ENCODE measurements at places on chromosomes 5 and 9.

- DNase-seq = no peak
These were observed 36.2 kb upstream of the UBAC1 start for GRCh38 chr9:135997090-135998015.

DNA sequence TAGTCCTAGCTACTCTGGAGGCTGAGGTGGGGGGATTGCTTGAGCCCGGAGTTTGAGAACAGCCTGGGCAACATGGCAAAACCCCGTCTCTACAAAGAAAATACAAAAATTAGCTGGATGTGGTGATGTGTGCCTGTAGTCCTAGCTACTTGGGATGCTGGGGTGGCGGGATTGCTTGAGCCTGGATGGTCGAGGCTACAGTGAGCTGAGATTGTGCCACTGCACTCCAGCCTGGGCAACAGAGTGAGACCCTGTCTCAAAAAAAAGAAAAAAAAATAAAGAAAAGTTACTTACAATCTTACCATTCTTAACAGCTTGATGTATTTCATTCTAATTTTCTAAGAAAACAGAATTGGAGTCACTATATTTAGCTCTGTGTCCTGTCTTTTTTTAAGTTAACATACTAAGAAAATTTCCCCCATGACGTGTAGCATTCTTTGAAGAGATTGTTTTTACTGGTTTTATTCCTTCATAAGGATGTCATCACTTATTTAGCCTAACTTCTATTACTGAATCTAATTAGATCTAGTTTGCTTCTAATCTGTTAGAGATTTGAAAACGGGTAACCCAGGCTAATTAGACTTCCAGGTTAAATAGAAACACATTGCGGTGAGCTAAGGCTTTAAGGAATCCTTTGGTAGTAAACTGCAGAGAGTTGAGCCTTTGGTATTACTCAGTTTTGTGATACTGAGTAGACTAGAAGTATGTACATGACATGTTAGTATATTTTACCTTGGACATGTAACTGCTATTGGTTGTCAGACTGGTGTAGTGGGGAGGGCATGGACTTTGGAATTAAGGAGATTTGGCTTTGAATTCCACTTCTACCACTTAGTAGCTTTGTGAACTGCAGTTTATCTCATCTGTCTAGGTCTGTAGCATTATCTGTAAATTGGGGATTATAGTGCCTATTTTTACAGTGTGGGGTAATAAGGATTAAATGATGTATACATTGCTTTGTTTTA, 24.0 kb downstream of the HSPA4 start:
- no peak for DNase-seq

DNA sequence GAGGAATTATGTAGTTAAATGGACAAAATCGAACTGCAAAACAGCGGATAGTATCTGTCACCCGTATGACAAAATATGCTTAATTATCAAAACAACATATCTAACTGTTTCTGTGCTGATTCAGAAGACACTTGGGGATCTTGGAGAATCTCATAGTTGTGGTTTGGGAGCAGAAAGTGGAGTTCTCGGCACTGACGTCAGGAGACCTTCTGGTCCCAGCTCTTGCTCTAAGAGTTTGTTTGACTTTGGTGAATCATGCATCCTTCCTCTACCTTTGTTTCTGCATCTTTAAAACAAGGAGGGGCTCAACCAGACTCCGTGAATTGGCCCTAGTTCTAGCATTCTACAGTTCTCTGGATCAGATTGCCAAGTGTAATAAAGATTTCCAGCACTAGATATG, 37.0 kb upstream of the TAF1L start:
- DNase-seq = no peak

GRCh38 chr5:75491621-75492020, 19.8 kb downstream of the CERT1 start:
- no peak for DNase-seq

- no peak for DNase-seq
These were observed 103.0 kb downstream of the HSD17B3 start for GRCh38 chr9:96199006-96199405.

GRCh38 chr5:2841208-2841607, 89.7 kb upstream of the IRX2 start:
- no peak for DNase-seq

DNA sequence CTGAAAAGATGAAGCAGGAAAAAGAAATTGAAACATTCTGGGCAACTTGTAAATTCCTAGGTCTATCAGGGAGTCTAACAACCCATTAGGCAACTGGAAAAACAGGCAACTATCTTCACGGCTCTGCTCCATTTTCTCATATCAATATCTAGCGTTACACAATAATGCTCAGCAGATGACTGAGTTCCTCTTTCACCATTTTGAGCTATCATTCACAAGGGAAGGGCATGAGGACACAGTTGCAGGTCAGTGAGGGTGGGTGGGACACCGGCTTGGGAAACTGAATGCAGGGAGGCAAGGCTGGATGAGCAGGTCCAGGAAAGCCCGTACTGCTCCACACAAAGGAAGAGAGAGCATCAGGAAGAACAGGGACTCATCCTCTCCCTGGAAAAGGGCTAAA, 67.0 kb downstream of the FRMD3 start:
- no peak for DNase-seq

DNA sequence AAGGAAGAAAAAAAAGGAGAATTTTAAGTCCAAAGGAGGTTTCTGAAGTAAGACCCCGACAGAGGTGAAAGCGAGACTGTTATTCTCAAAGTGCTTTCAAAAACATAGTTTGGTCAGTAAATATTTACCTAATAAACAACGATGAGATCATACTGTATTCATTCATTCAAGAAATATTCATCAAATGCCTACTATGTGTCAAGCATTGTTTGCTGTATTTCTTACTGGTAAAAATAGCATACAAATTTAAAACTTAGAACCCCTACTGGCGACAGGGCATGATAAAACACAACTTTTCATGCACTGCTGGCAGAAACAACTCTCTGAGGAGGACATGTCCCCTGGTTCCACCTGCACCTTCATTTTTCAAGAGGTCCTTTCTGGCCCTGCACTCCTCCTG, 190.7 kb downstream of the CDK5RAP2 start:
- DNase-seq = no peak

GRCh38 chr5:169027501-169028061, 273.4 kb downstream of the SLIT3 start:
- DNase-seq = no peak

GRCh38 chr5:136058039-136058971, 29.5 kb downstream of the TGFBI start:
- DNase-seq = peak; percentile 89

DNA sequence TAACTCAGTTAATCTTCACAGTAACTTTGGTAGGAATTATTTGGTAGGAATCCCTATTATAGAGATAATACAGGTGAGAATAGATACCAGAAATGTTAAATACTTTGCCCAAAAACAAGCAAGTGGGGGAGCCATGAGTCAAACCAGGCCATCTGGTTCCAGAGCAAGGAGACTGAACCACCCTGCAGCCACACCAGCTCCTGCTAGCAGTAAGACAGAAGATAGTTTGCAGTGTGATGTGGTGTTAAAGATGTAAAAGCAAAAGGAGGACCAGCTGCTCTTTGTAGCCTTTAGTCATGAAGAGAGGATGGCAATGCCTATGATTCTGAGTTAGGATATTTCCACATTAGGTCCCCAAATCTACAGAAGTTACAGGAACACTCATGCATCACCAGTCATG, 101.4 kb downstream of the PRKACG start:
- no peak for DNase-seq

GRCh38 chr5:53291528-53291927, 182.0 kb upstream of the MOCS2 start:
- no peak for DNase-seq

GRCh38 chr9:130193531-130194377, 21.6 kb downstream of the NCS1 start:
- DNase-seq = no peak

DNA sequence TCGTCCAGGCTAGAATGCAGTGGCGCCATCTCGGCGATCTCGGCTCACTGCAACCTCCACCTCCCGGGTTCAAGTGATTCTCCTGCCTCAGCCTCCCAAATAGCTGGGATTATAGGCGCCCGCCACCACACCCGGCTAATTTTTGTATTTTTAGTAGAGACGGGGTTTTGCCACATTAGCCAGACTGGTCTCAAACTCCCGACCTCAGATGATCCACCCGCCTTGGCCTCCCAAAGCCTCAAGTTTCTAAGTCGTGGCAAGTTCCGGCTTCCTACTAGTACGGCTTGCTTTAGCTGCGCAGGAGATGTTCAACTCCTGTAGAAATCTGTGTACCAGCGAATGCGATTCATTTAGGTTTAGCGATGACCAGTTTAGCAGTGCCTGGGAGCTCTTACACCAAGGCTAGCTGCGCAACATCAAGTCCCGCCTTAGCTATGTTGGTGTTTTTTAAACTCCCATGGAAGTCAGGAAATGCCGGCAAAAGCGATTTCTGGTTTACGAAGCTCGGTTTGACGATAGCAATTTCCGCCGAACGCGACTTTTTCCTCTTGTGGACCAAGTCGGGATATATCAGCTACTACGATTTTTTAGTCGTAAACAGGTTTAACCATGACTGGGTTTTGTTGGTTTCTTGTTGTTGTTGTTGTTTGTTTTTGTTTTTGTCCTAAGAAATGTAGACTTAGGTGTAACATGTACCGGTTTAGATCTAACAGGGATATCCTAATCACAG, 46.4 kb downstream of the ANXA2R start:
- no peak for DNase-seq

DNA sequence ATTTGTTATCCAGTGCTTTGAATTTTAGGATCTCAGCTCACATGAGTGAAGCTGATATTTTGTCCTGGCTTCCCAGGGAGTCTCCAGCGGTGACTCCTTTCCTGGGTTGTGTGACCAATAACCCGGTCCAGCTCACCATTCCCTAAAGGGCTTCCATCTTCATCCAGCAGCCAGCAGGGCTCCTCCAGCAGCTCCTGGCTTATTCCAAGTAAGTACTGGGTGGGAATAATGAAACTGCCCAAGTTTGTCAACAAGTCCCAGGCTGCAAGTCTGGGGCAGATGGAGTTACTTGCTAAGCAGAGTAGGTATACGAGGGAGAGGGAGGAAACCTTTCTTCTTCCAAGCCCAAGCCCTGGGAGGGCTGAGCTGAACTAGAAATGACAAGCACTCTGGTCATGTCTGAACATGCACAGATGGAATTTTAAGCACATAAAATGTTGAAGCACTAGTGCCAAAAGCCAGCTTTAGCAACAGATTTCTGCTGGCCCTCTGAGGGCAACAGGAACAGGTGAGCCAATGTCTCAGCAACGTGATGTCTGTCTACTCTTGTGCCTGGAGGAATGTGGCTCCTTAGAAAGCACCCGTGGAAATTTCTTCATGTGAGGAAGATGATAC, 153.7 kb upstream of the DAPK1 start:
- no peak for DNase-seq

DNA sequence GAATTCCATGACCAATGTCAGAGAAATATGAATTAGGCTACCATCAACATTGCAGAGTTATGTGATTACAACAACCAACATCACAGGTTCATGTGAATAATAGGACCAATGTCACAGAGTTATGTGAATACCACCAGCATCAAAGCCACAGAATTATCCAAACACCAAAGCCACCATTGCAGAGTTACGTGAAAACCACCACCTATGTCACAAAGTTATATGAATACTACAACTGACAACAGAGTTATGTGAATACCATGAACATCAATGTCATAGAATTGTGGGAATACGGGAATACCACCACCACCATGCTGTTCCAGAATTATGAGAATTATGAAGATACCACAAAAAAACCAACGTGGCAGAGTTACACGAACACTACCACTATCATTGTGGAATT, 64.8 kb downstream of the SHC3 start:
- no peak for DNase-seq

DNA sequence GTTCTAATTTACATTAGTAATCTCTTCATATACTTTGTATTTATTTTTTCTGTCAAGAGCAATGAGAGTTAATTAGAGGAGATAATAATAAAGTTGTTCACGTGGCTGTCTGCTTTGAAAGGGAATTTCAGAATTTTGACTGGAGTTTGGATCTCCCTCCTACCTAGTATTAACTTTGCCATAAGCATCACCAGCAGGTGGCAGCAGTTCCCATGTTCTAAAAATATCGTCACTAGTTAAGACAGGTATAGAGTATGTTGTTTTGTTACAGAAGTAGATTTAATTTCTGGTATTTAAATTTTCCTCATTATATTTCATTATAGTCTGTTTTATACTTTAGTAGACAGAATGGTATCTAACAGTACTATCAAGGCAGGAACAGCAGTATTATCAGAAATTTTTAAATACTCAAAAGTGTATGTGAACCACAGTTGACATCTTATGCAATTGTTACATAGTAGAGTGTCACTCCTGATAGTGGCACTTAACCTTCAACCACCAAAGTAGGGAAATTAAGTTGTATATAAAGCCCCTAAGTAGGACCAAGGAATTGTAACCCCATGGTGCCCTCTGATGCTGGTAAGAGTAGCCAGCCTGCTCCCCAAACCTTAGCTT, 20.4 kb downstream of the GNPDA1 start:
- DNase-seq = no peak

DNA sequence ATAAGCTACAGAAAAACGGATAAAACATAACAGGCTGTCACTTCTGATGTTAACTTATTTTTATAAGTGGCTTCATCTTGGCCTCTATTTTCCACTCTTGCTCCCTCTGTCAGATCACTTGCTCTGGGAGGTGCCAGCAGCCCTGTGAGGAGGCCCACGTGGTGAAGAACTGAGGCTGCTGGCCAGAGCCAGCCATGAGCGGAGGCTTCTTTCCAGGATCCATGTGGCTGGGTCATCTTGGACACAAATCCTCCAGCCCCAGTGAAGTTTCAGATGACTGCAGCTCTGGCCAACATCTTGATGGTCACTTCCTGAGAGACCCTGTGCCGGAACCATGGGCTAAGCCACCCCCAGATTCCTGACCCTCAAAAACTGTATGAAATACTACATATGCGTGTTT, 7.5 kb upstream of the CMBL start:
- no peak for DNase-seq

GRCh38 chr5:87410931-87411330, 1.8 kb downstream of the CCNH start:
- DNase-seq = no peak

DNA sequence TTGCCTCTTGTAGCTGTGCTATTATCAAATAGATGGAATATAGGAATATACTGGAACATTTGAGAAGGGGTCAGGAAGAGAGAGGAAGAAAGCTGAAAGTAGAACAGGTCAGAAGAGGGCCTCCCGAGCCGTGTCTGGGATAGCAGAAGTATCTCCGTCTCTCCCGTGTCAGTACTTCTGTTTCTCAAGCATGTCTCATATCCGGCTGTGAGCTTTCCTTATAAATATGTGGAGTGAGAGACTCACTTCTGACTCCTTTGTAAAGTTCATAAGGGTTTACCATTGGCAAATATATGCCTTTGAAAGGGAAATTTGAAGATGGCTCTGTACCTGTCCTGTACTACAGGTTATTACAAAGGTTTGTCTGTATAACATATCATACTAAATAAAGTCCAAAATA, 50.3 kb downstream of the MOCS2 start:
- no peak for DNase-seq

DNA sequence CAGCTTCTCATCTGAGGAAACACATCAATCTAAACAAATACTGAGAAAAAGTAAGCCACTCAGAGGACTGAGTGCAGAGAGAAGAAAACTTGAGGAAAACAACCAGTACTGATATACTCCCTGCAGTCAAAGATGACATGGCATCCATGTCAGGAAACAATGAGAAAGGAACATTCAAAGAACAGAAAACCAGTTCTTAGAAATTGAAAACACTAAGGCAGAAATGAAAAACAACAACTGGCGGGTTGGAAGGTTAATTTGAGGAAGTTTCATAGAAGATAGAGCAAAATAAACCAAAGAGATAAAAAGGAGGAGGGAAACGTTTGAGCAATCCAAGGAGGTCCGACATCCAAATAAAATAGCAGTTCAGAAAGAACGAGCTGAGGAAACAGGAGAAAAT, 475.2 kb downstream of the HINT1 start:
- no peak for DNase-seq

- no peak for DNase-seq
These were observed 29.7 kb downstream of the C9orf152 start for GRCh38 chr9:110178281-110178680.

All from AG09319 (cell line).